Hematopoietic multipotent progenitor cell treated with erythropoietin and hydrocortisone succinate and interleukin-3 and kit ligand, for 6 days (in vitro differentiated cells): ENCODE measurements at places on chromosomes 1 and 21.

- peak; percentile 37 for DNase-seq
Observed at GRCh38 chr21:46368533-46369285, 44.8 kb downstream of the PCNT start.

DNA sequence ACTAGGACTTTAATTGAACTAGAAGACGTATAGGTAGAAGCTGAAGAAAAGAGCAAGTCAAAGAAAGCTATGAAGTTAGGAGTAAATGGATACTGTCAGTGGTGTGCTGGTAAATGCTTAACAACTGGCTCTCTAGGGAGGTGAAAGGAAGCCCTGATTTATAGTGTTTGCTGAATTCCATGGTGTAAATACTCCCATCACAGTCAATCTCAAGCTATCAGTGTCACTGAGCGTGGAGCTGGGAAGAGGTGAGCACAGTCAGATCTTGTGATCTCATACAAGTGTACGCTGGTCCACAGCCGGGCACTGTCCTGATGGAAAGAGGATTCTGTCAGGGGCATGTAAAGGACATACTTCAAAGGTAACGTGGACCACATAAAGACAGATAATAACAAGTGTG, 28.3 kb downstream of the ELAPOR1 start:
- DNase-seq = no peak

GRCh38 chr1:237814319-237814924, 76.3 kb downstream of the ZP4 start:
- DNase-seq = peak; percentile 46

DNA sequence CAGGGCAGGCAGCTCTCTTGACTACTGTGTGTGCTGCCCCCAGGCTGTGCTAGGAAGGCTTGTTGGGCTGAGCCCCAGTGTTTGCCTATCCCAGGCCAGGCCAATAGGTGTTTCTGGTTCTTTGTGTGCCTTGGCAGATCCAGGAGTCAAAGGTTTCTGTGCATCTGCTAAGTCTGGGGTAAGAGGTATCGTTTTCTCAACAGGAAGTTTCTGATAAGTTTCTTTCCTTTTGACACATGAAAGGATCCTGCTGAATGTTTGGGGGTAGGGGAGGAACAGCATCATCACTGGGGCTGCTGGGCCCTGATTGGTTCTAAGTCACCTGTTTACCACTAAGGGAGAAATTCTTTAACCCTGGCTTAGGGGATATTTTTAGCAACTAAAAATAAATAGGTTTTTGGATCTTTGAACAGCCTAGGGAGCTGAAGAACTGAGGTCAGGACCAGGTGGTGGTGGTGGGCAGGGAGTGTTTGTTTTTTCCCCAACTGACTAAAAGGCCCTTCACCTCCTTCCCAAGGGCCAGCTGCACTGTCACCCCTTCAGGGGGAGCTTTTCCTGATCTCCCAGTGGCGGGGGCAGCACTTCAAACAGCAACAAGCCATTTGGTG, 85.1 kb downstream of the KCNN3 start:
- no peak for DNase-seq

GRCh38 chr1:24425441-24425840, 9.8 kb downstream of the NIPAL3 start:
- DNase-seq = no peak

DNA sequence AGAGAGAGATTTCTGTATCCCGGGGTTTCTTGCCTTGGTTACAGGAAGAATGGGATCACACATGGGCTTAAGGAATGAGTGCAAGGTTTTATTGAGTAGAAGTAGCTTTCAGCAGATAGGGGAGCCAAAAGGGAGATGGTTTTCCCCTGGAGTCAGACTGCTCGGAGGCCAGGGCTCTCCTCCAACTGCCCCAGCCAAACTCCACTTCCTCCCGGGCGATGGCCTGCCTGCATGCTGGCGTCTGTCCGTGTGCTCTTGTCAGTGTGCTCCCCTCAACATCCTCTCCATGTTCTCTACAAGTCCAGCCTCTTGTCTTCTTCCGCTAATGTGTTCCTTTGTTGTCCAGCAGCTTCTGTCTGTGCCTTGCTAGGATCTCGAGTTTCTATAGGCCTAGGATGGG, 421.3 kb upstream of the ADGRL2 start:
- DNase-seq = no peak

- no peak for DNase-seq
Observed at GRCh38 chr21:41479686-41480085, 28.3 kb downstream of the TMPRSS2 start.

DNA sequence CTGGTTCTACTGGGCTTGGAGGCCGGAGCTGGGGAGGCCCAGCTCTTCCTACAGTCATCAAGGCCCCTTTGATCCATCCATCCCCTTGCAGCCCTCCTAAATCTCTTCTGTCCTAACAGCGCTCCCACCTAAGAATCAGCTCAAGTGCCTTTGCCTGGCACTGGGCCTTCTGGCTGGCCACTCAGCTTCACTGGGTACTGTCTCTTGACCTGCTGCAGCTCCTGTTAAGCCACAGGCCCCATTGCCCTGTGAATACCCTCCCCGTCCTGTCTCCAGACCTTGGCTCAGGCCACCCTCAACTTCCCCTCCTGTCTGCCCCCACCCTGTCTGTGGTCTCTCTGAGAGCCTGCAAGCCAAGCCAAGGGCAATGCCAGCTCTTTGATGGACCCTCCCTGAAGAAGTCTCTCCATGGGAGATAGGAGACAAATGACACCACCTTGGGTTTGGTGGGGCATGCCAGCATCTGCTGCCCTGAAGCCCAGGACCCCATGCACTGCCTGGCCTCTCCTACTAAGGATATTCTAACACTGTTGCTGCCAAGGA, 27.3 kb downstream of the FAM151A start:
- no peak for DNase-seq

- DNase-seq = no peak
Observed at GRCh38 chr1:174702011-174702410, 254.2 kb downstream of the GPR52 start.

- no peak for DNase-seq
Observed at GRCh38 chr1:52752484-52752826, 26.2 kb downstream of the ZYG11B start.

DNA sequence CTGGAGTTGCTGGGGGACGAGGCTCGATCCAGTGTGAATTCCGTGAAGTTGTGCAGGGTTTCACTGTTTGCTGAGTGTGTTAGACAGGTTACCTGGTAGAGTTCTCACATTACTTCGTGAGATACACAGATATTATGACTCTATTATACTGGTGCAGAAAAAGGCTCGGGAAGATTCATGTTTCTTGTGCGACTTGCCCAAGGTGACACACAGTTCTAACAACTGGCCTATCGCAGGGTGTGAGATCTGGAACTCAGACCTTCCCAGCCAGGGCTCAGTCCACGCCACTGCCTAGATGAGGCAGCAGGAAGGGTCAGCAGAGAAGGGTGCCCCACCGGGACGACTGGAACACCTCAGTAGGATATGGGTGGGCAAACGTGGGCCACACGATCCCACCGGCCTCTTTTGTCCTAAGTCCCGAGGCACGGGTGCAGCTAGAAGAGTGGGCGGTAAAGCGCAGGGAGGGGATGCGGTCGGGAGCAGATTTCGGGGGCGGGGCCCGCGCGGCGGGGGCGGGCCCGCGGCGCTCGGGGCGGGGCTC, 296 bp upstream of the RNPEP start:
- peak; percentile 65 for DNase-seq

DNA sequence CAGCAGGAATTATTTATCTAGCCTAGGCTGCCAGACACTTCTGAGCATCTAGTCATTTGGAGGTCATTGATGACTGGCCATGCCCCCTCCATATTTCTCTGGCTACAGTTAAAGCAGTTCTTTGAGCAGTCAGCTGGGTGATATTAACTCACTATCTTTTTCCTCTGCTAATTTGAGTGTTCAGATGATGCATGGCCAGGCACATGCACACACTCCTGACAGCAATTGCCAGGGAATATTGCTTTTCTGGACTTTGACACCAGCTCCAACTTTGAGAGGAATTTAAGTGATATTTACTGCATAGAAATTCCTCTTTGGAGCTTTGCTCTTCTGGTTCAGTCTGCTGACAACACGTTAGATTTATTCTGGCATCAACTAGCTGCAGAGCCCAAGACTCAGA, 52.6 kb downstream of the CD247 start:
- no peak for DNase-seq

DNA sequence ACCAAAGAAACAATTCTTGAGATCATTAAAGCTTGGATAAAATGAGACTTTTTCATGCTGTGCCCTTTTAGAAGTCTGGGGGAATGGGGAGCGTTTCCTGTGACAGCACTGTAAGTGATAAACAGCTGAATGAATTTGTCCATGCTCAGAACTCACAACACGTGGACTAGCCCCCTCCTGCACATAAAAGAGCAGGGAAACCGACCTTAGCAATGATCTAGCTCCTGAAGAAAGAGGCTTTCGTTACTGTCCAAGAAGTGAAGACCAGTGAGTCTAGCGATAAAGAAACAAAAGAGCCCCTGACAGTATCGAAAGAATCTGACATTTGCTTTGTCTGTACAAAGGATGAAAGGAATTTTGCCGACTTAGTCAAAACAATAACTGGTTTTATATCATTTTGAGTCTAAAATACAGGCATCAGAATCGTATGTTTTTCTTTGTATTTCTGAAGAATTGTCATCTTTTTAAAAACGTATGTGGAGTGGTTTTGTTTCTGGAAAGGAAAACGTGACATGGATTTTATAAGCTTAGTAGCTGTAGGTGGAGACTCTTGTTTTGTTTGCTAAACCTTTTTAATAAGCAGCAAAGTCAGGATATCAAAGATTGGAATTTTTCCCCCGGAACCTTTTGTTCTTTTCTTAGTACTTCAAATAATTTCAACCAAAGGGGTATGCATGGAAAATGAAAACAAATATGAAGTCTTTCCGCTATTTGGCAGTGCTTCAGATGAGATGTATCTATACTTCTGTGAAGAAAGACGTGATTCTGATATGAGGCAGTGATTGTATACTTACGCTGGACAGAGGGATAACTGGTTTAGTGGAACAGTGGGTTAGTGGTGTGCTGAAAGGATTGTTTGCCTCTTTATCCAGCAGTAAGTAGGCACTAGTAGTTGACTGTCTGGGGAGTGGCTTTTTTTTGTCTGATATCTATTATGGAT, 61.0 kb downstream of the MAST2 start:
- DNase-seq = no peak

DNA sequence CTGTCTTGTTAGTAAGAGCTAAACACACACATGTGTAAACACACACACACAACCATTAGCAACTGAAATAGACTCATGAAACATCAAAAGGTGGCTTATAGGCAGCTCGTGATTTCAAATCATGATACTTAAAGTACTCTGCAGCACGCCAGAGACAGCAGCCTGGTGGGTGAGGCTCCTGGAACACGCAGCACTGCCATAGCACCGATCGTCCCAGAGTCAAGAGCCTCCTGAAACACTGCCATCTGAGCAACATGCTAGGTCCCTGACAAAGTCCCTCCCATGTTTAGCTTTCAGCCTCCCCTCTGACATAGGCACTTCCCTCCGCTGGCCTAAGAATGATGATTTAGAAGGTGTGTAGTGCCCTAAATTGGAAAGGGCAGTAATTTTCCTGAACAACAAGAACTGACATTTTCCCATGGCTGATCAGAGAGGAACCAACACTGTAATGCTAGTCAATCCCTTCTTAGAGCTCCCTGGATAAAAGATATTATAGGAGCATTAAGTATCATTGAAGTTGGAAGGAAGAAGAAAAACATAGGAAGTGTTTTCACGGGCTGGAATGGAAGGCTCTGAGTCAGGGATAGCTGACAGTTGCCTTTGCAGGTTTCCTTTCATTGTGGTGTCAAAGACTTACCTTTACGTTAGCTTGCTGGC, 14.1 kb upstream of the DPT start:
- DNase-seq = no peak

GRCh38 chr1:180166436-180166800, 11.7 kb downstream of the QSOX1 start:
- no peak for DNase-seq

- no peak for DNase-seq
Observed at GRCh38 chr1:206664740-206665139, 20.0 kb upstream of the MAPKAPK2 start.
